ENCODE measurements at places on chromosomes 7 and 10.

DNA sequence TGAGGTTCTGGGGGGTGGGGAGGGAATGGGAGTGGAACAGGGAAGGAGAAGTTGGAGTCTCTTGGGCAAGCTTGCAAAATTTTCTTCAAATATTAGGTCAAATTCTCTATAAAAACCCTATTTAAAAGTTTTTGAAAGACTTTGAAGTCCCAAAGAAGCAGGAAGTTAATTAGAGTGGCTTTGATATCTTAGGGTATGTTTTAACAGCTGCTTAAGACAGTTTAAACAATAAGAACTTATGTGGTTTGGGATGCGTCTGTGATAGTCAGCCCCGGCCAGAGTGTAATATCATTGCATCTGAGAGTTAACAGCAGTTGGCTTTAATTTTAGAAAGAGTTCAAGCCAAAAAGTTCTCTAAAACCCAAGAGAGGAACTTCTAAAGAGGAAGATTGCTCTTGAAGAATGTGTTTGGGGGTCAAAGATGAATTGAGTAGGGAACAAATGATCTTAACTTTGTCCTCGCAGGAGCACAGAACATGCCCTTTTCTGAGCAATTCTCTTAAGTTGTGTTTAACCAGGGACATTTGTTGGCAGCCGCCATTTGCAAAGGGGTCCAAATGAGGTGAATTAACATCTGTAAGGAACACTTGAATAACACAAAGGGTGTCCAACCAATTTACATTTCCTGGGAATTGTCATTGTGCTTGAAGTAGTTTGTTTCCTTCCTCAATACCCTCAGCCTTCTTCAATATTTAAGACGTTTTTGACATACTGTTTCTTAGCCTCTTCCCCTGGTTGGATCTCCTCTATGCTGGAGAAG lies 182.4 kb downstream of the PTEN start:
- no peak for DNase-seq

GRCh38 chr10:24944512-24945255 lies 7.7 kb downstream of the PRTFDC1 start:
- DNase-seq, result peak; percentile 82

DNA sequence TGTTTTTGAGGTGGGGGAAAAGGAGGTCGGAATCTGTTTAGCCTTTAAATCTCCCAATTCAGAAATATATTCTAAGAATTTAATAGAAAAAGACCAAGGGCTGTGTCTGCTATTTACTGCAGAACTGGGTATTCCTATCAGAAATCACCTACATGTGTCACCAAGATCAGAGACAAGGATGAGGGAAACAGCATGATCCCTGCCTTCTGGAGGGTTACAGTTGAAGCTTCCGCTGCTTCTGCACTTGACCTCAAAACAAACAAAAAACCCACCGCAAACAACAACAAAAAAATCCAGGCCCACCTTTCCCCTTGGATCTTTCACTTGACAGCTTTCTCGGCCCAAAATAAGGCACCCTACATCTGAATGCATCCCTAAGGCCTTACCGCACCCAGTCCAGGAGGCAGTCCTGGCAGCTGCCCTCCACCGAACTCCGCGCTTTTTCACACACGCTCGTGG lies 750 bp upstream of the CDK14 start:
- no peak for DNase-seq

DNA sequence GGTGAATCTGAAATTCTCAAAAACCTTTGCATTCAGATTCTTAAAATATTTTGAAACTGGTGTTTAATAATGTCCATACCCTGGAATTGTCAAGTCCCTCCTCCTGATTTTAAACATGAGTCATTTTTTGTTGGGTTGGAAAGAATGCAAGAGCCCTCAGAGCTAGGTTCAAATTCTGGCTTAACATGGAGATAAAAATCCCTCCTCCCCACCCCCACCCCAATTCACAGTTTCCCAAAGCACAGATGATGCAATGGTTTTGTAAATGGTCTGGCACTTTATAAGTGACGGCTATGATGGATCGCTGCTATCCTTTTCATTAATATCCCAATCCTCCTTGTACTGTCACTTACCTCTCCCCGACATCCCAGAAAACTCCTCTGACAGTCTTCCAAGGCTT lies 332.8 kb downstream of the PLXNA4 start:
- no peak for DNase-seq

DNA sequence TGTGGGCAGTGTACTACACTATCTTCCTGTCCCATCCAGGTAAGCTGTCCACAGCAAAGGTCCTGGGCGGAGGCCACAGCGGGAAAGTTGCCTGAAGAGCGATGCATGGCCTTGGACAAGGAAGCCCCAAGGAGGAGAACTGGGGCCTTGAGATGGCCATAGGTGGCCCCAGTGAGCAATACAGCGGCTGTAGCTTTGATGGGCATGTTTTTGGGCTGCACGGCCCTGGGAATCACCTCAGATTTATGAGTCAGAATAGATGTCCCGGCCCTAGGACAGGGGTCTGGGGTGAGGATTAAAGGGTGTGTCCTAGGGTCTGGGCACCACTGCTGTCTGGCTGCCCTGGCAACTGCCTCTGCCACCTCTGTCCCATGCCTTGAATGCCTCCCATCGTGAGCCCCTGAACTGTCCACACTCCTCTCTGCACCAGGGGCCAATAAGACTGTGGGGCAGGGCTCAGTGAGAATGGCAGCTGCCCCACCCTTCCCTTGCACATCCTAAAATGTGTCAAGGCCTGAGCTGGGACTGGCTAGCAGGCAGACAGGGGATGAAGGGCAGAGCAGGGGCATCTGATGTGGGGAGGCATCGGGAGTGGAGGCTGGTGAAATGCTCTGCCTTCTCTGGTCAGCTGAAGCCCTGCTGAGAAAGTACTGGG lies 9.4 kb upstream of the IRF5 start:
- no peak for DNase-seq

DNA sequence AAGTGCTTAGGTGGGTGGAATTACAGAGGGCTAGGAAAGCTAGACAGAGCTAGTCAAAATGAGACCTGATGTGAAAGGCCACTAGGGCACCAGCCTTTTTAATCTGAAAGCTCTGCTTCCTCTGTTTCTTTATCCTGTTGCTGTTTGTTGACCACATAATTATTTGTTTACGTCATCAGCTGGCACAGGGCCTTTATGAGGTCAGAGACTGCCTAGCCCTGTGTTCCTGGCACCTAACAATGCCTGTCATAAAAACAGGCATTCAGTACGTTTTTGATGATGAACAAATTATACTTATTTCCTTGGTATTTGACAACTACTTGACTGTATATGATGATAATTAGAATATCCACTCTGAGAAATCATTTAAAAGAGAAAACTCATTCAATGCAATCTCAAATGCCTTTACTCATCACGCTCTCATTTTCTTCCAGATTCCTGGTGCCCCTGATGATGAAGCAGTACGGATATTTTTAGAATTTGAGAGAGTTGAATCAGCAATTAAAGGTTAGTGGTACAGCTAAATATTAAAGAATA lies 26.0 kb downstream of the RBM17 start:
- DNase-seq, result peak; percentile 44

GRCh38 chr7:1200045-1200444 lies 32.6 kb upstream of the UNCX start:
- DNase-seq, result no peak

DNA sequence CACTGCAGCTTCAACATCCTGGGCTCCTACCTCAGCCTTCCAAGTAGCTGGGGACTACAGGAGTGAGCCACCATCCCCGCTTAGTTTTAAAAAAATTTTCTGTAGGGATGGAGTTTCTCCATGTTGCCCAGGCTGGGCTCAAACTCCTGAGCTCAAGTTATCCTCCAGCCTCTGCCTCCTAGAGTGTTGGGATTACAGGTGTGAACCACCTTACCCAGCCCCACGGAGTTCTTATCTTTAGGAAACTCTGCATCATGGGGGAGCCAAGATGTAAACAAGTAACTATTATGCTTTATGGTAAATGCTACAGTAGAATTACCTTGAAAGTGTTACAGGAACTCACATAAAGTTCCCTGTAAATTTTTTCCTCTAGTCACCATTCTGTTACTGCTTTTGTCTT lies 65.3 kb downstream of the PHTF2 start:
- DNase-seq, result no peak

DNA sequence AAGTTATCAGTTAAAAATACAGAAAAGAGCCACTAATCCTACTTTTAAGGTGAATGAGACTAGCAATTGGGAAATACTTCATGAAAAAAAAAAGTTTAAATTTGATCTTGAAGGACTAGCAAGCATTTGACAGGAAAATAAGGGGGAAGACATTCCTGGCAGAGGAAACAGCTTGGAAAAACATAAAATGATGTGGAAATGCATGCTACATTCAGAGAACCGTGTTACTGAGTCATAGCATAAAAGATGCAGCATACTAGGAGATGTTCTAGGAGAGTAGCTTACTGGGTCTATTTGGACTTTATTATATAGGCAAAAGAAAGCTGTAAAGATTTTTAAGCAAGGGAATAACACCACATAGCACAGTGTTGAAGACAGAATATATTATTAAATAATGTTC lies 108.6 kb upstream of the COL1A2 start:
- DNase-seq, result no peak

DNA sequence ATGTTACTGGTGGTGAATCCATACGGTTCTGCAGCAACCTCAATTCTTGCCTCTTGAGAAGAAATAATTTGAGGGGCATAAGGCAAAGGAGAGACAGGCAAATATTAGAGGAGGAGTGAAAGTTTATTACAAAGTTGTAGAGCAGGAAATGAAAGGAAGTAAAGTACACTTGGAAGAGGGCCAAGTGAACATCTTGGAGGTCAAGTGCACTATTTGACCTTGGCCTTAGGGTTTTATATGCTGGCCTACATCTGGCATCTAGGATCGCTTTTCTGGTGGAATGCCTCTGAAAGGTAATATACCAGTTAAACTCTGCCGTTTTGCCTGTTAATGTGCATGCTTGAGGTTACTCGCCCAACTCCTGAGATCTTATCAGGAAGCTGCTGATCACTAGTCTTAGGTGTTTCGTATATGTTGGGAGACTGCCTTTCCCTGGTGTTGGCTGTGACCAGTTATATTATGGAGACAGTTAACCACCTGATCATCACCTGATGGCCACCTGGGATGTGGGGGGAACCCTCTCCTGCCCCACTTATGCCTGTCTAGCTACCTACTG lies 66.1 kb upstream of the CYP2C18 start:
- no peak for DNase-seq

- no peak for DNase-seq
These were observed 43.0 kb downstream of the ADCY1 start for GRCh38 chr7:45617166-45617565.

DNA sequence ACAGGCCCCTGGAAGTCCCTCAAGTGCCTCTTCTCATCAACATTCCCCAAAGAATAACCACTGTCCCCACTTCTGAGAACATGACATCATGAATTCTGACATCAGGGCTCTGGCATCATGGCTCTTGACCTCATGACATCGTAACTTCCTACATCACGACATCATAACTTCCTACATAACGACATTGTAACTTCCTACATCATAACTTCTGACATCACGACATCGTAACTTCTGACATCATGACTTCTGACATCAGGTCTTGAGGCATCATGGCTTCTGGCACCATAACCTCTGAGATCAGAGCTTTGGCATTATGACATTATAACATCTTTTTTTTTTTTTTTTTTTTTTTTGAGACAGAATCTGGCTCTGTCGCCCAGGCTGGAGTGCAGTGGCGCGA lies 66.7 kb upstream of the FAM20C start:
- DNase-seq, result no peak

DNA sequence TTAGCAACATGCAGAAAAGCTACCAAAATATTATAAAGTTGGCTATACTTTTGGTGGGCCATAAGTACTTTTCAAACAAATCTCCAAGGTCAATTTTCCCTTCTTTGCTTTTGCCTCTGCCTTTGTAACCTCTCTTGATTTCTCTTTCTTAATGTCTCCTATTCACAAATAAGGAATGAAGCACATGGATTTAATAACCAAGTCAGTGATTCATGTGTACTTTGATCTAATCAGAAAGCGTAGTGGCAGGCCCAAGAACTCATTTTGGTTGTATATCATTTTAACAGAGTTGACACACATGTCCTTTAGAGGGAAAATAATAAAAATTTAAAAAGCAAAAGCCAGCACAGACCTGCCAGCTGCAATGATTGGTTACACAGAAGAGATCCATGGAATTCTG lies 93.7 kb downstream of the FZD1 start:
- no peak for DNase-seq

GRCh38 chr10:71232089-71232998 lies 20.0 kb downstream of the UNC5B start:
- no peak for DNase-seq

DNA sequence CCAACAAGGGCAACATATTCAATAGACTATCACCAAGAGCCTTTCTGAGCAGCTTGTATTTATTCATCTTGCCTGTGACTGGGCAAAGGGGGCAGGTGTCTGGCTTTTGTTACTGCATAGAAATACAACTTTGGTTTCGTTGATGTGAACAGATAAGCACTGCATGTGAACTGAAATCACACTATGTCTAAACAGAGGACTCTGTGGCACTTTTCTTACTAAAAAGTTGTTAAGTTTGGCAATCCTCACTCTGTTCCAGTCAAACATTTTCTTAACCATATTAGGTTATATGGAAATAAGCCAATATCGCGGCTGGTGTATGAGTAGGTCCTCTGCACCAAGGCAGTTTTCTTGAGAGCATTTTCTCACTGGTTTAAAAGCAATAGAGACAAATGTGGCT lies 48.5 kb downstream of the CALD1 start:
- no peak for DNase-seq

DNA sequence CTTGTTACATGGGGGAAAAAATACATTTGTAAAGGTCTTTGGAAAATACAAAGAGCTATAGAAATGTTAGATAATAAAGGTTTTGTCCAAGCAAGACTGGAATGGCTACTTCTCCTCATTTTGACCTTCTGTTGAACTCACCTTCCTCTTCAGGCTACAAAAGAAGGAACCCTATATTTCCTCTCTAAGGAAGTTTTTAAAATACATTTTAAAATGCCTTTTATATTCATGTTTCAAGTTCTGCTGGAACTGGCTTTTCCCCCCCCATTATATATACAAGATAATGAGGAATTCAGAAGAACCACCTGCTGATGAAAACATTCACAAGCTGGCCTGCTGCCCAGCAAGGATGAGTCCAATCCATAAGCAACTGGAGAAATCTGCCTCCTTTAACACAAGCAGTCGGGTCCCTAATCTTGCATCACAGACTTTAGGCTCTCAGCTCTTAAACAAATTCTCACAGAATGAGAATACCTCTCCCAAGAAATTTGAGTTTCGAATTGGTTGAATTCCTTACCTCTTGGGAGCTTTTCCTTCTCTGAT lies 44.6 kb downstream of the MTERF1 start:
- no peak for DNase-seq
